ENCODE measurements at places on chromosomes 5 and 9. TPM values are rescaled to one million over a fixed set of nuclear protein-coding genes. Genes with fewer than 3 reads are reported as not detected.
A peak's percentile ranks its signal among the peaks of the same experiment; 100 is the strongest.

The PRDM9 gene
- 0.02 TPM for total RNA-seq

The DAPK1 gene
- 10.5 TPM for total RNA-seq

The GKAP1 gene
- total RNA-seq = 2.7 TPM

The GLRA1 gene
- not detected for total RNA-seq

The FAM153A gene
- total RNA-seq = 0.02 TPM

The TMOD1 gene
- 1.3 TPM for total RNA-seq

The ITK gene
- total RNA-seq = 0.02 TPM

DNA sequence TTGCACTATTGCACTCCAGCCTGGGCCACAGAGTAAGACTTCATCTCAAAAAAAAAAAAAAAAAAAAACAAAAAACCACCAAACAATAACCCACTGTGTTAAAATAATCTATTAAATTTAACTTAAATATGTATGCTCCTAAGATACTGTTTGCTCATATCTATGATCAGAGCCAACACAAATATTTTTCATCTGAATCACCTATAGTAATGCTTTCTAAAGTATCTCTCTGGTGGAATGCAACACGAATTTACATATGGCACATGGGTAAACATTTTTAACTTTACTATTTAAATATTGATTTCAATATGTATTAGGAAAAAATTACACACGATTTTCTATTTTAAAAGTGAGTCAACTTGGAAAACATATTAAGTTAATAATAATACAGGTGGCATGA is 196.4 kb downstream of the RFX3 start:
- DNase-seq = no peak

DNA sequence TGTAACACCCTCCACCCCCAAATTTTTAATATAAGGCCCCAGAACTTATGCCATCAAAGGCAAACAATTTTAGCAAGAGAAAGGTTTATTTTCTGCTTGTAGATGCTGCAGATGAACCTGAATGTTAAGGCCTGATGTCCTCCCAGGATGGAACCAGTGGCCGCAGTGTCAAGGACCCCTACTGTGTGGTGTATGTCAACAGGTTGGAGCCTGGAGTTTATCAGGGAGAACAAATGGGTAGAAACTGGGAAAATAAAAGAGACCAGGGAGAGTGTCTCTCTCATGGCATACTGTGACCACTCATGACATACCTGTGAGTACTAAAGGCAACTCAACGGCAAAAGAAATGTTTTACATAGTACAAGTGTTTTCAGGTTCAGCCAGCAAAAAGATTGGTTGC is 34.5 kb upstream of the LMNB1 start:
- DNase-seq = no peak

GRCh38 chr5:171424726-171425125 is 5.3 kb downstream of the FGF18 start:
- no peak for DNase-seq

GRCh38 chr5:32534041-32534440 is 51.3 kb upstream of the SUB1 start:
- no peak for DNase-seq

DNA sequence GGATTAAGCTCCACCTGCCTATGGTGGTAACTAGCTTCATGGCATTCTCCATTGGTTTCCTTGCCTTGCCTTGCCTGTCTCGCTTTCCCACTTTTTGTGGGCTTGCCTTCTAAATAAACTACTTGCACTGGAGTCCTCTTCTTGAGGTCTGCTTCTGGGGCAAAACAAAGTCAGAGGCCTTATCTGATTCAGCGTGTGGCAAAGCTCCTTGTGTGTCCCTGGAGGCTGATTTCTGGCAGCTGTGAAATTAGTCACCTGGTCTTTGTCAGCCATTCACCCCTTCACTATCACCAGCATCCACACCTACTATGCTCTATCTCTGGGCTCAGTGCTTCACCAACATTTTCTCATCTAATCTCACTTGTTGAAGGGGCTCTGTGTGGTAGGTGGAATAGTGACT is 176.2 kb downstream of the SEC61B start:
- DNase-seq = peak; percentile 56

DNA sequence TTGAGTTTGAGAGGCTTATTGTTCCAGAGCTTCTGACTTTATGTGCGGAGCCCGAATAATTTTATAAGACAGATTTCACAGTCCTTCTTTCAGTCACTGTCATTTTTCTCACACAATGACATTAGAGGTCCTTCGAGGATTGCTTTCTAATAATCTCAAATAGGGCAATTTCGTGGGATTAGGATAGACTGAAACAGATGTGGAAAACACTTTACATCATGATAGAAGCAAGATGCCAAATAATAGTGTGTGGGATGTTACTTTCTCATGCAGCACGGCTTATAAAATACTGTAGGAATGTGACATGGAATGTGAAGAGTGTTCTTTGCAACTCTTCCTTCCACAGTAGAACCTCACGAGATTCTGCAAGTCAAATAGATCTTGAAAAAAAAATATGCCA is 451.3 kb downstream of the SEMA5A start:
- no peak for DNase-seq

DNA sequence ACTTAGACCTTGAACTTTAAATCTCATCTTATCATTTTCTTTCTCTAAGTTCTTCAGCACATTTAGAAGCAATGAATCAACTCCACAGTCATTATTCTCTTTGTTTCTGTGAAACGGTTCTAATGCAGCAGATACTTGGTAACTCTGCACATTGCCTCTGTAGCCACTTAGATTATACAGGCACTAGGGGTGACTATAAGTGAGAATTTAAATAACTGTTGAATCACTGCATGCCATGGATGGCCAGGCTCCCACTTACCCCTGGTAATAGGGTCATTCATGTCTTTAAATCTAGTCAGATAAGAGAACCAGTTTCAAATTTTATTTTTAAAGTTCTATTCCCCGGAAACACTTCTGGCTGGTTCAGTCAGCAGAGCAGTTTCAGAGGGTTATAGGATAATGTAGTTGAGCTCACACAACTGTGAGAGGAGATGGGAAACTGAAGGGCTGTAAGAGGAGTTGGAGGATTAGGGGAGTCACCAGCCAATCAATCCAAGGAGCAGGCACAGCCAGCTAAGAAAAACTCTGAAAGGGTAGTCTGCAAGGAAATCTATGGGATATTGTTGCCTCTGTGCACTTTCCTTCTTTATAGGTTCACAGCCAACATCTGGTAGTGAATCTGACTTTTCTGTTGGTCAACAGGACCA is 4.2 kb upstream of the MINAR2 start:
- DNase-seq = no peak

DNA sequence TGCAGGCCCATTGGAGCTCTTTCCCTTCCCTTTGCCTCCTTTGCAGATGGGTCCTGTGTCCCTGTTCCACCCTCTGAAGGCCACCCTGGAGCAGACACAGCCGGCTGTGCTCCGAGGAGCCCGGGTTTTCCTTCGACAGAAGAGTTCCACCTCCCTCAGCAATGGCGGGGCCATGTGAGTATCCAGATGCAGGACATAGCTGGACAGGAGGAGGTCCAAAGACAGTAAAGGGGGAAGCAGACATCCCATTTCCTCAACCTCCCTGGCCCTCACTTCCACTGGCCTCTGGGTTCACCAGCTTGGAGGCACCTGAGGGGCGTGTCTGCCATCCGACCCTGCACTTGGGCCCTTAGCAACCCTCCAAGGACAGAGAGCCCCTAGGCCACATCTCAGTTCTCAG is 237.9 kb downstream of the CACNA1B start:
- no peak for DNase-seq

DNA sequence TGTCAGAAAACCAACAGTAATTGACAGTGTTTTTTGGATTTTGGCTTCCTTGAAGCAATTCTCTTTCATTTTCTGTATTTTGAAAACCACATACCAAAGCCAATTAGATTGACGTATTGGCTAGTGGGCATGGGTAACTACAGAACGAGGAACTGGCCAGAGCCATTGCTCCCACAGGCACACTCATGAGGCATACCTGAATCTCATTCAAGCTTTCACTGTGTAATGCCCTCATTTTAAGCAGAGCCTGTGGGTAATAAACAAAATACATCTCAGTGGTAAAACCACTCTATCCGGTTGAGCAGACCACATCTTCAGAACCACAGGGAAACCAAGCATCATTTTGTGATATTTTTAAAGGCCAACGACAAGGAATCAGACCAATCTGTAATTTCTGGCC is 394.1 kb downstream of the ZNF608 start:
- no peak for DNase-seq

GRCh38 chr9:20538956-20539355 is 83.3 kb downstream of the MLLT3 start:
- no peak for DNase-seq

- DNase-seq = no peak
Measured at GRCh38 chr9:21751998-21752397, 50.4 kb upstream of the MTAP start.

DNA sequence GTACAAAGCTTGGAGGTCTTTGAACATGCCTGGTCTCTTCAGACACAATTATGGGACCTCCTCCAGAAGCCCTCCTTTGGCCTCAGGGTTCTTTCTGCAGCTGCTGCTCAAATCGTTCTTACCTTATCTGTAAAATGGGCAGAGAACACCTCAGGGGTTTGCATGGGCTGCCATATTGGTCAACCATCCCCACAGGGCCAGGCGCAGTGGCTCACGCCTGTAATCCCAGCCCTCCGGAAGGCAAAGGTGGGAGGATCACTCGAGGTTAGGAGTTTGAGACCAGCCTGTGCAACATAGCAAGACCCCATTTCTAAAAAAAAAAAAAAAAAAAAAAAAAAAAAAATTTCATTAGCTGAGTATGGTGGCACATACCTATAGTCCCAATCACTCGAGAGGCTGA is 29.1 kb upstream of the TCF7 start:
- no peak for DNase-seq

- no peak for DNase-seq
Measured at GRCh38 chr9:120032639-120033038, 547.3 kb downstream of the CDK5RAP2 start.

DNA sequence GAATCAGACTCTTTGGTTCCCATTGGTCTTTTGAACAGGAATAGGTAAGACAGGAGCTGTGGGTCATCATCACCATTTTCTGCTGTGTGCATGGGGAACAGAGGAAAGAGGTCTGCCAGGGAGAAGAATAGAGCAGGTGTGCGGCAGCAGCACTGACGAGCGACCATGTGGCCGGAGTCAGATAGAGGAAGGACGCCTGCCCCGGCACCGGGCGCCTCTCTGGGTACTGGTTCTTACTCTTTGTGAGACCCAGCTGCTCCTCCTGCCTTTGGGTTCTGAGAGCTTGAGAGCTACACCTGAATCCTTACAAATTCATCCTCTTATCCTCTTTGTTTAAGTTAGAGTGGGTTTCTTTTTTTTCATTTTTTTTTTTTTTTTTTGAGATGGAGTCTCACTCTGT is 90.8 kb downstream of the NDFIP1 start:
- no peak for DNase-seq

DNA sequence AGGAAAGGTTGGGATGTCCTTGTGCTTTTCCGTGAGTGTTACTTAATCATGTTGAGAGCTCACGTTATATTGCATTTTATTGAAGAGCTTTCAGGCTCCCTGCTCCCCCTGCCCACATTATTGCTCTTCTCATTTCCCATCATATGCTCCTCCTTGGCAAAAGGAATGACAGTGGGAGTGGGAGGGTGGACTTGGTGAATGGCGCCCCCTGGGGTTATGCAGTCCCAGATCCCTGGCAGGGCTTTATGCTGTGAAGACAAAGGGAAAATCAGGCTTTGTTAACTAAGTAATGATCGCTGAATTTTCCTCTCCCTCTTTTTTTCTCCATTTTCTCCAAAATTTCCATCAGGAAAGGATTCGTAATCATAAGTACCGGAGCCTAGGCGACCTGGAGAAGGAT is 166.6 kb downstream of the SMARCA2 start:
- DNase-seq = peak; percentile 7

- no peak for DNase-seq
Measured at GRCh38 chr5:8845296-8845695, 700.6 kb downstream of the SEMA5A start.

DNA sequence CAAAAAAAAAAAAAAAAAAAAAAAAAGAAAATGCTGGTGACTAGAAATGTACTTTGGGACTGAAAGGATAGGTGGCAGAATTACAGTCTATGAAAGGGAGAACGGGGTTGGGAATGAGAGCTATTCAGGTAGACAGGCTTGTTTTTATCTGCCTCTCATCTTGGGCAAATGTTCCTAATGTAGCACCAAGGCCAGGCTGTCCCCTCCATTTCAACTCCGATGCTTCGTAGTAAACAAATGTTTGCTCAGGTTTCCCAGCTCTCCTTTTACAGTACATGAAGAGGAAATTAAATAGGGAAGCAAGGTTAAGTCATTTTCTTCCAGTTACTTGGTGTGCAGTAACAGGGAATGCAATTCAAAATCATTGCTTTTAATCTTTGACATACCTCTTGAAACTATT is 4.4 kb upstream of the BASP1 start:
- no peak for DNase-seq

DNA sequence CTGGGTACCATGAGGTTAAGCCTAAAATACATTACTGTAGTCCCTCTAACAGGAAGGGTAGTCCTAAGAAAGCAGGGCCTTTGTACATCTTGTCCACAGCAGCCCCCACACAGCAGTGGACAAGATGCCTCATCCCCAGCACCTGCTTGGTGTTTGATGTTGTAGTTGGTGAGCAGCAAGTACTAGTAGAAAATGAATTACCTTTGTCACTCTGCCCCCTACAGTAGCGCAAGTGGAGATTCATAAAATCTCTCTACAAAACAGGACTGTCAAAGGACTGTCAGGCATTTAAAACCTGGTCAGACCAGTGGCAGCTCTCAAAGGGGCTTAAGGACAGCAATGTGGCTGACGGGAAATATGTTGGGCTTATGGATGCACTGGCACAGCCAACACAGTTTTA is 122.5 kb downstream of the TMEM174 start:
- no peak for DNase-seq

DNA sequence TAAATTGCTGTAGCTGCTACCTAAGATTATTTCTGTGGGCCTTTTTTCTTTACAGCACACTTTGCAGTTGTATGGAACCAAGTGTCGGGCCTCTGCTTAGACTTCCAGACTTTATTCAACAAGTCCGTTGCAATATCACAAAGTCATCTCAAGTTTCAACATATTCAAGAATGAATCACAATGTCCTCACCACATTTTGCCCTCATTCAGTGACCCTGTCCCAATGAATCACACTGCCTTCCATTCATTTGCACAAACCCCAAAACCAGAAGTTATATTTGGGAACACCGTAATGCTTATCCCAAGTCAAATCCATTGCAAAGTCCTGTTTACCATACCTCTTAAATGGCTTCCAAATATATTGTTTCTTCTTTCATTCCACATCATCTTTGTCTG is 439.6 kb downstream of the CSNK1G3 start:
- DNase-seq = peak; percentile 98

DNA sequence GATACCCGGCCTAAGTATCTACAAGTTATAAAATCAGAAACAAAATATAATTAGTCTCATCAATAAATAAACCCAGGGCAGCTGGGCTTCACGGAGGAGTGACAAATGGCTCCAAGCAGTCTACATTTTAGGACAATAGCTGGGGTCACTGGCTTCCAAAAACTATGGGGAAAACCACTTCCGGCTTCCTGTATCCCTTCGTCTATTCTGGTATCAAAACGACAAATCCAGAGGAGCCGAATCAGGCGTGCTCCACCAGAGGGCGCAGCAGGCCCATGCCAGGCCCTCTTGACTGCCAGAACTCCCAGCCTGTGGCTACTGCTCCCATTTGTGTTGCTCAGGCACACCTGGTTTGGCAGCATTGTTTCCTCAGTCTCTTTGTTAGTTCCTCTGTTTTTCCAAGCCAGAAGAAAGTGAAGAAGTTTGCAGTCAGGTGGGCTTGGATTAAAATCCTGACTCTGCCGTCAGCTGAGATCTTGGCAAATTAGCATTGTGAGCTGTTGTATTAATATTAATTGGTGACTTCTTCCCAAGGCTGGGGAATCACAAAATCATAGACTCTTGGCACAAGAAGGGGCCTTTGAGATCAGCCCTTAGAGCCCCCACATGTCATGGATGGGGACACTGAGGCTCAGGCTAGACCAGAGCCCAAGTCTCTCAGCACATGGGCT is 11.6 kb upstream of the RAB14 start:
- peak; percentile 88 for DNase-seq
